Suppressor macrophage (primary cell): ENCODE measurements at places on chromosomes 7 and 10.

DNA sequence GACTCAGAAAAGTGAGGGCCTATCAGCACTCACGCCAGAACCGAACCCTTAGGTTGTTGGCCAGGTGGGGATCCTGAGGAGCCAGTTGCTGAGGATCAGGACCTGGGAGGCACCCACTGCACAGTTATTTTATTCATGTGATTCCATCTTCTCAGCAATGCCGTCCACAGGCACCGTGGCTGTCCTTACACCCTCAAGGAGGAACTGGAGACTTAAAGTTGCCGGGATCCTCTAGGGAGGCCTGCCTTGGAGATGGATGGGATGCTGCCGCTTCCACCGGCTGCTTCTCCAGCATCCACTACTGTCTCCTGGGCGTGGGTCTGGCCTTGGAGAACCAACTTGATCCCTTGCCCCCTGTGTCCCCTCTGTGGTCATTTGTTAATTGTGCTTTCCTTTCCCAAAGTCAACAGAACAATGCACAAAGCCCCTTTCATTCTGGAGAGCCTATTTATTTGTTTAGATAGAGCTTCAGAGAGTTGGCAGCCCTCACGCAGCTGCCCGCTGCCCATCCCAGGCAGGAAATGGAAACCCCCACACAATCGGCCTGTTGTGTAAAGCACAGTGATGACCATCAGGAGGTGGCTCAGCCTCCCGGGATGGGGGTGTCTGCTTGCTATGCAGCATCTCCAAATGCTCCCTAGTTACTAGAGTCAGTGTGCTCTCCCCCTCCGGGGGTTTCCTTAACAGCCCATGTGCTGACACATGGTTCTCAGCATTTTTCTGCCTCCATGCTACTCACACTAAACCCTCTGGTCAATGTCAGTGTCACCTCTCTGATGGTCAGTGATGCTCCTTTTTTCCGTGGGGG is 52.9 kb upstream of the IGFBP3 start:
- no peak for DNase-seq

DNA sequence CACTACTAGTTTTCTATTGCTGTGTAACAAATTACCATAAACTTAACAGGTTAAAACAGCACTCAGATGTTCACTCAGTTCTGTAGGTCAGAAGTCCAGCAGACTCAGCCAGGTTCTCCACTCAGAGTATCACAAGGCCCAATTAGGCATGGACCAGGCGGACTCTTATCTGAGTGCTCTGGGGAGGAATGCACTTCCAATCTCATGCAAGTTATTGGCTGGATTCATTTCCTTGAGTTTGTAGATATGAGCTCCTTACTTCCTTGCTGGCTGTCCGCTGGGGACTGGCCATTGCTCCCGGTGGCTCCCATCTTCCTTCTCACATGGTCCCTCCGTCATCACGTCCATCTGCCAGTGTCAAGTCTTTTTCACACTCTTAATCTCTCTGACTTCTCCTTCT is 137.0 kb upstream of the PRR15 start:
- no peak for DNase-seq

DNA sequence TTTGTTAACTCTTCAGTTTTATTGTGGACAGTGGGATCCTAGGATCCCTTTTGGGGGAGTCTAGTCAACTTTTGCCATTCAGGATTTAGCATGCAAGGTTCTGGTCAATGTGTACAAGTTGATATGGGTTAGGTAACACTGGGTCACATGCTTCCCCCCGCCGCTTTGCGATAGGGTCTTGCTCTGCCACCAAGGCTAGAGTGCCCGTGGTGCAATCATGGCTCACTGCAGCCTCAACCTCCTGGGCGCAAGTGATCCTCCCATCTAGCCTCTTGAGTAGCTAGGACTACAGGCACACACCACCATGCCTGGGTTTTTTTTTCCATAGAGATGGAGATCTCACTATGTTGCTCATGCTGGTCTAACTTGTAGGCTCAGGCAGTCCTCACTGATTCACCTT is 3.2 kb upstream of the CSGALNACT2 start:
- DNase-seq = no peak

DNA sequence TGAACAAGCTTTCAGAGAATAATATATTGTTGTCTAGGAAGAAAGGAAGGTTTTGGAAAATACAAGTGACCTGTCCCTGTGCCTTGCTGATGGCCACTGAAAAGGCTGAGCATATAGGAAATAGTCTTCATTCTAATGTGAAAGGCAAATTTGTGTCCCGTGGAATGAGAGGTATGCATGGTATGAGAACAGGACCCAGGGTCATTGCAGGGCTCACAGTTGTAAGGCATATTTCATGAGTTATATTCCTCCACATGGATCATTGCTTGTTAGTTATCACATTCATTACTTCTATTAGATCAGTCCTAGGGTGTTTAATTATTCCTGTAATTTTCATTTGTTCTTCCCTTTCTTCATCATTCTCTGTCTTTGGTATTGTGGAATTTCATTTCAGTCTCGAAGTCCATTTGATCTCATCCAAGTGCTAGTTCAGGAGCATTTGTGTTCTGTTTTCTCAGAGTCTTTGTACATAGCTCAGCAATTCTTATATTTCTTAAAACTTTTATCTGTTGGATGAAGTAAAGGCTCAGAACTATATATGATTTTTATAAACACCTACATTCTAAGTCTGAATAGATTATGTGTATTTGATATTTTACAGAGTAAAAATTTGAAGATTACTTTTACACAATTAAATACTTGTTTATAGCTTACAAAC is 39.4 kb upstream of the ARHGAP21 start:
- no peak for DNase-seq

GRCh38 chr10:100370714-100371481 is 23.9 kb downstream of the SCD start:
- peak; percentile 95 for DNase-seq

DNA sequence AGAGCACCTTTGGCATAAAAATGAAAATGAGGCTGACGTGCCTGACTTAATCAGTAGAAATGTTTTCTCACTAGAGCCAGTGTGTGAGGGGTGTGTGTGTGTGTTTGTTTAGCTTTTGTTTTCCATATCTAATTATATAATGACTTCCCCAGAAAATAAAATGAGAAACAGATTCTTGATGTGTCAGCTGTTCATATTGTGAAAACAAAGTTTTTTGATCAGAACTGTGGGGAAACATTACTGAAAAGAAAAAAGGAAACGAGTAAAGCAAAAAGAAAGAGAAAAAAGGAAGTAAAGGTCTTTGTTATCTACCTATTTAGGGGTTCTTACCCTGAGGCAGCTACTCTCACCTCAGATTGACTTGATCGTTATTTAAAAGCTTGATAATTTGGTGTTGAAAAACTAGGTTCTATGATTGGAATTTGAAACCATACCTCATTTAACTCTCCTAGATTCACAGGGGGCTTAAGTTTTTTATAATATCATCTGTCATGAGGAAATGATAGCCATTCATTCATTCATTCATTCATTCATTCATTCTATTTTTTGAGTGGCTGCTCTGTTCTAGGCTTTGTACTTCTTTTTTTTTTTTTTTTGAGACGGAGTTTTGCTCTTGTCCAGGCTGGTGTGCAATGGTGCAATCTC is 58.0 kb downstream of the CREM start:
- peak; percentile 55 for DNase-seq

GRCh38 chr7:134428942-134429341 is 30.0 kb downstream of the AKR1B1 start:
- no peak for DNase-seq

GRCh38 chr7:90766814-90767564 is 170.9 kb downstream of the CDK14 start:
- no peak for DNase-seq

DNA sequence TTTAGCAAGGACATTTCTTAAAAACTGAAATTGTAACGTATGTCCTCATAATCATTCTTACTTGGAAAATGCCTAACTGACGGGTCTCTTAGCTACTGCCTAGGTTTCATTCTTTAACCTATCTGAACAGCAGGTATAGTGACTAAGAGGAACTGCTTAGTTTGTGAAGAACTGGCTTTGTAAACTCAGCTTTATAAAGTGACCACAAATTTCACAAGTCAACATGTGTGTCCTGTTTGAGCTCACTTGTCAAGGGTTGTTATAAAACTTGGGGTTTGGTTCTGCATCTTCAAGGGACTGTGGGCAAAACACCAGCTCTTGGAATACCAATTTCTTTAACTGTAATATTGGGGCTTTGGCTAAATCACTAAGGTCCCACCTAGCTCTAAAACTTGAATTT is 32.2 kb downstream of the MRPS33 start:
- peak; percentile 49 for DNase-seq

DNA sequence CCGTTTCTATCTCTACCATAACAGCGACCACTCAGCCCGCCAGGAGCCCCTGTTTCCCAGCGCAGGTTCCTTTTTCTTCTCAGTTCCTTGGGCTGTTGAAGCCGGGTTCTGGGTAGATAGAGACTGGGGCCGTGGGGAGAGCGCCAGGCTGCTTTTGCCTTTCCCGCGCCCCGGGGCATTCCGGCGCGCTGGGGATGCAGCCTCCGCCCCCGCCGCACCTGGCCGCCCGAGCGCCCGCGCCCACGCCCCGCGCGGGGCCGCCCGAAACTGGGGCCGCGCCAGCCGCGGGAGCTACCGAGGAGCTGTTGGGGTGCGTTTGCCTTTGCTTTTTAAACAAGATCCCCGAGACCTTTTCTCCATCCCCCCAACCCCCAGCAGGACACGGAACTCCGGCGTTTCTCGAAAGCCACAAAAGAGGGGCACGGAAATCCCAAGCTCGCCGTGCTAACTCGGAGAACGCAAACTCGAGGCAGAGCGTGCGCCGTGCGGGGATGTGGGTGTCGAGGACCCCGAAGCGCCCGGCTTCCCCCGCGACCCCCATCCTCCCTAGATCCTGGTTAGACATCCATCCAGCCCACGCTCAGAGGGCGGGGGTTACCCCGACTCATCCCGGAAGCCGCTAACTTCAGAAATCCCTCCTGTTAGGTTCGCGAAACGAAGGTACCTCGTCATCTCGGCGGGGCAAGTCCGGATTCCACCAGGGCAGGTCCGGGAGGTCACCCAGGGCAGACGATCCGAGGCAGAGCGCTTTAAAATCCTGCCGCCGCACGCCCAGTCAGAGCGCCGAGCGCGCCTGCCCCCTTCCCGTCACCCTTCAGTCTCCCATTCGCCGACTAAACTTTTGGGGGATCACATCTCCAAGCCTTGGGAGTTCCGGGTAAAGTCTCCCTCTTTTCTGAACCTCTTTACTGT is 1.0 kb downstream of the GRM8 start:
- DNase-seq = no peak

GRCh38 chr7:75850235-75850634 is 28.6 kb upstream of the RHBDD2 start:
- DNase-seq = peak; percentile 82

DNA sequence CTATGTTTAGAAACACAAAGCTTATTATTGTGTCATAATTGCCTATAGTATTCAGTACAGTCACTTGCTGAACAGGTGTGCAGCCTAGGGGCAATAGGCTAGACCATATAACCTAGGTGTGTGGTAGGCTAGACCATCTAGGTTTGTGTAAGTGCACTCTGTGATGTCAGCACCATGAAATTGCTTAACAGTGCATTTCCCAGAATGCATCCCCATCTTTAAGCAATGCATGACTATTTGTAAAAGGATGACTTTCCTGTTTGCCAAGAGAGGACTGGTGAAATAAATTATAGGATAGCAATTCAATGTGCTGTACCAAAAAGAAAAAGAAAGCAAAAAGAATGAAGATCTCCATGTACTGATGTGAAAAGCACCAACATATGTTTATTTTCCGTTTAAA is 288.7 kb upstream of the AUTS2 start:
- DNase-seq = peak; percentile 12

DNA sequence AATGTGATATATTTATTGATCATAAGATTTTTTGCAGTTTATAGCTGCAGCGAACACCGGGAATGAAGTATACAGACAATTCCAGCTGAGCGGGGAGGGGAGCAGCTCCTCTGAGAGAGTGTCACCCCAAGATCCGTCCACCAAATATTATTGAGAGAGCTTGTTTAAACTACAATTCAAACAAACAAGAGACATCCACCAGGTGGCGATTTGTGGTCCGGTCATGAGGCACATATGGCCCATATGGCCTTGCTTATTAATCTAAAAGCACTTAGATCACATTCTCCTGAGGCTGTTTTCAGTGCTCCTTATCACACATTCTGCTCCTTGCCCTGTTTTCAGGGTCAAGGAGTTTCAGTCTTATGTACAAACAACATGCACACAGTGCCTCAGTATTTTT is 83.1 kb downstream of the THSD7A start:
- DNase-seq = no peak

DNA sequence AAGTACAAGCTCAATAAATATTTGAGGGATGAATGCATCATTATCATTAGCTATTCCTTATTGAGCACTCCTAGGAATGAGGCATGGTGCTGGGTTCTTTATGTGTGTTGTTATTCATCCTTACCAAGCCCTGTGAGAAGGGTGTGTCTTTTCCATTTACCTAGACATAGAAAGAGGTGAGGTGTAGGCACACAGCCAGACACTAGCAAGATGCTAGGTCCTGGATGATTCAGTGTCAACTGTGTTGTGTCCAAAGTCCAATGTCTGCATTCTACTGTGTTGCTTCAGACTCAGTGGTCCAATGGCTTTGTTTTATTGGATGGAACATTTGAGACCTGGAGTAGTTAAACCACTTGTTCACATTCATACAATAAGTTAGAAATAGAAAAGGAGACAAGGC is 605.5 kb downstream of the LRMDA start:
- no peak for DNase-seq

- no peak for DNase-seq
Observed at GRCh38 chr10:73338801-73339368, 19.8 kb downstream of the CFAP70 start.

- no peak for DNase-seq
Observed at GRCh38 chr7:95675016-95675415, 78.7 kb upstream of the PDK4 start.

DNA sequence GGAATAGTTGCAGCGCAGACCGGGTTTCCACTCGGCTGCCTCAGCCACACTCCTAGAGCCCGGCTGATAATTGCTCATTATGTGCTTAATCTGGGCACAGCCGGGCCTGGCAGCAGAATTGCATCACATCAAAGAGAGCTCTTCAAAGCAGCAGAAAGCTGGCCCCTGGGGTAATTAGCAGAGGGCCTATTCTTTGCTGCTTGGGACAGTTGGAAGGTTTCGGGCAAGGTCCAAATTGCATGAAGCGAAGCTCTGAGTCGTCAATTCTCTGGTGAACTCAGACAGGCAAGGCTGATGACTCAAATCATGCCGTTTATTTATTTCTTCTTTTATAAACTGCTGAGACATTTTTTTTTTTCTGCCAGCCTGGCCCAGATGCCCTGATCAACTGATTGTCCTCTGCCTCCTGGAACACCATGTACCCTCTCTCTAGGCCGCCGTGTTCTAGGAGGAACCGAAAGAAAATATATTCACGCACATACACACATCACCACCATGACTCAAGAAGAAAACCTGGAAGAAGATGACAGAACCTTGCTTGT is 242.2 kb downstream of the RAB11FIP2 start:
- no peak for DNase-seq
